HT1080 (cell line): ENCODE measurements at places on chromosomes 7 and 10. TPM values are rescaled to one million over a fixed set of nuclear protein-coding genes. Genes with fewer than 3 reads are reported as not detected.

GRCh38 chr7:158581440-158582088 is 6.1 kb downstream of the PTPRN2 start:
- no peak for DNase-seq

DNA sequence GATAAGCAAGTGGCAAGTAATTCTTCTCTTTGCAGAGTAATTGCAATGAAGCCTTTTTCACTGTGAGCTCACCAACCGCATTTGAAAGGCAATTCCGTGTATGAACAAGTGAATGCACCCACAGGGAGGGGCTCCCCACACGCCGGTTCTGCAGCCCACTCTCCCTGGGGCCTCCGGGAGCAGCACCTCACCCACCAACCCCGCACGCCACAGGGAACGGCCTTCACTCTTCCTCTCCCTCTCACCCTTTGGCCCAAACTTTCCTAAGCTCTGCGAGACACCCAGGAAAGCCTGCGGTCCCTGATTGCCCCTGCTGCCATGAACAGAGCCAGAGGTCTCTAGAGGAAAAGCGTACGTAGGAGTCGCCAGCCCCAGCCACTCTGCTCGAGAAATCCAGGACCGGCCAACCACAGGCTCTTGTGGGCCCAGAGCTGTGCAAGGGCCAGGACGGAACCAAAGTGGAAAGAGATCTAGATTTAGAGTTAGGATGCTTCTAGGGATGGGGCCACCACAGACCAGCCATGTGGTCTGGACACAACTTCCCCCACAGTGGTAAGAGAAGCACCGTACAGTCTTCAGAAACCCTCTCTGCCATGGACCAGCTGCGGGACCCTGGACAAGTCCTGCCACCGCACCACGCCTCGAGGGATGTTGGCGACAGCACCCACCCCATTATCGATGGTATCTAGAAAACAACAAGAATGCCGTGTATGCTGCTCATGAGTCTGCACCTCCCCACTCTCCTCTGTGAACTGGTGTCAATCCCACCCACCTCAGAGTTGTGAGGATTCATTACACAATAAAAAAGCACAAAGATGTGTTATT is 3.6 kb downstream of the WDR86 start:
- DNase-seq, result no peak

DNA sequence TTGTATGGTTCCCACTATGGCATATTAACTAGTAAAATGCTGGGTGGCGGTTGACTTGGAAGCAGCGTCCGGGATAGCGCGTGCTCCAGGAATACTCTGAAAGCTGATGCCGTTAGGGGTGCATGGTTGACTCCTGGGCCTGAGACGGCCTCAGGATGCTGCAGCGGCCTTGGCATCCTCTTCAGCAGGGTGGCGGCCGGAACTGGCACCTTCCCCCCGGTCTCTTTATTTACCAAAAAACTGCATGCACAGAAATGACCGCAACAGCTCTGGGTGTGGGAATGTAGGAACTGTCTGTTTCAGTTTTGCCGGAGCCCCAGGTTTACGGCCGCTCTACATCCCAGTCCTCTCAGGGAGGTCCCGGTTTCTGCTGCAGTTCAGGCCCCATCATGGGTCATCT is 28.8 kb downstream of the PFKP start:
- peak; percentile 56 for DNase-seq

DNA sequence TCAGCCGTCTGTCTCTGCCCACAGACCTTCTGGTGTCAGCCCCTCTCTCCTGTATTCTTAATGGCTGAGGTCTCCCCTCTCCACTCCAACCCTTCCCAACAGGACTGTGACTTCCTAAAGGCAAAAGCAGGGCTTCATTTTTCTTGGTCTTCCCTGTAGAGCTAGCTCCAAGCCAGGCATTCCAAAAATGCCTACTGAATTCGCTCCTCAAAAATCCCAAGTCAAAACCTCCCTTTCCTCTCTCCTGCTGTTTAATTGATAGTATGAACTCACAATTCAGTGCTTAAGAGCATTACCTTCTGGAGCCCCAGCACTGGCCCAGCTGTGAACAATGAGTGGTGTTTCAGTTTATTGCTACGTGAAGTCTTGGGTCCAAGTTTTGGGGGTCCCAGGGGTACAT is 628.4 kb downstream of the PARD3 start:
- DNase-seq, result no peak

The RET gene
- total RNA-seq, result 0.03 and 0.06 TPM in 2 replicates

The RGS10 gene
- 55.0 and 67.4 TPM in 2 replicates for total RNA-seq

DNA sequence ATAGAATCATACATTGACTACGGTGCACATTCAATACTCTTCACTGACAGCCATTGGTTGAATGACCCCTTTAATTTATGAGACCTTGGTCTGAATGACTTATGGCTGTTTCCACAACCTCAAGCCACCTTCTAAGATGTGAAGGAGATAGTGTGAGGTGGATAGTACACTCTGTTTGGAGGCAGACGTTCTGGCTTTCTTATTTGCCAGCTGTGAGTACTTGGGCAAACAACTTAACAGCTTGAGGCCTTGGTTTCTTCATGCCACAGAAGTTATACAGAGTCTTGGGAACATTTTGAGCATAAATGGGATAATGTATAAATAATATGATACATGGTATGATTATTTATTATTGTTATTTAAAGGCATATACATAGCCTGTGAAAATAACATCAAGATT is 62.0 kb downstream of the BPGM start:
- no peak for DNase-seq

- DNase-seq, result no peak
Observed at GRCh38 chr7:116240024-116240668, 29.8 kb downstream of the TES start.

DNA sequence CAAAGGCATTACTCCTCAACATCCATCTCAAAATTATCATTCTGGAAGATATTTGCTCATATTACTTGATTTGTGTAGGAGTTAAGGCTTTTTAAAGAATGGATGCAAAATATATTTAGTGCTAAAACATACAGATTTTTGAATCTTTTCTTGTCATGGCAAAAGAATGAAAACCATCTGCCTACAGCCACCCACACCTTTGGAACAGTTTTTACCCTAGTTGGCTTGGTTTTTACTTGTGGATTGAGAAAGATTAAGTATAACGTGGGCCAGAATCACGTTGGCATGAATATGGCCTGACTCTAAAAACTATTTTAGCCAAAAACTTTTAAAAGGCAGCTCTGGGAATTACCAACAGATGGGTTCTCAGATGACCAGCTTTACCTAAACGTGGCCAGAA is 128.2 kb downstream of the SPAG6 start:
- DNase-seq, result no peak

The CHST15 gene
- total RNA-seq, result 10.9 and 19.2 TPM in 2 replicates

The CPA2 gene
- not detected in 2 replicates for total RNA-seq

The MBL2 gene
- total RNA-seq, result not detected in 2 replicates

DNA sequence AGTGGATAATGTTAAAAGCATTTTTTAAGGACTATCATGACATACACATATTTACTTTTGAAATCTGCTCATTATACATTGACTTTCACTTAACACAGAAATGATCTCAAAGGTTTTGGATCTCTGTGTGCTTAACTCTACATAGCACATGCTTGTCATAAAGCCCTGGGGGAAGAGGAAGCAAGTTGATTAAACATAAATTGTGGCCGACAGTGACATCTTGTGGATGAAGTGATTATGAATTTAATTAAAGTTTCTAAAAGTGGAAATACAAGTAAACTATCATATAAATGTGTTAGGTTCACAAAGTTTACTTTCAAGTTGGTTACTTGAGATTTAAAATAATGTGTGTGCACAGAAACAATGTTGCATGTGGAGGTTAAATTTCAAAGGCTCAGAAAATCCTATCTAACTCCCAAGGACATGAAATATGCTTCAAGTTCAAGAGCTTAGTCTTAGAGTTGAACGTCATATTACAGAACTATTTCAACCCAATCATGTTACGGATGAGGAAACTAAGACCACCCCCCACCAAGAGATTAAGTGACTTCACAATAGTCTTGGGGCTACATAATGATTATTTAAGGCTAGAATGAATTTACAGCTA is 1247.8 kb downstream of the GATA3 start:
- peak; percentile 56 for DNase-seq

DNA sequence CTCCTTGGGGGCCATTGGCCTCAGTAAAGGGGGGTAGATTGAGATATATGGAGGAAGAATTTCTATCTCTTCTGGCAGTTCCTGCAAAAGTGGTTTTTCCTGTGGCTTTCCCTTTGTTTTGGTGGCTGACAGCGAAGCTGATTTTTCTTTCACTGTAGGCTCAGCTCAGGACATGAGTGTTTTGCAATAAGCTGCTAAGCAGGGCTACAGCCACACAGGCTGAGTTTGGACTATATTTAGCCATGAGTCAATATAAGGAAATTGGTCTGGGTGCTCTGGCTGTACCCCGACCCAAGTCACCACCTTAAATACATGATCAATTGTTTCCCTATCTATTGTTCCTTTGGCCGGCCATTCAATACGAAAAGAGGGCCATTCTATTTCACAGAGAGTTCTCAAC is 212.7 kb upstream of the KCND2 start:
- DNase-seq, result peak; percentile 25

The CHST3 gene
- total RNA-seq, result 20.7 and 23.6 TPM in 2 replicates

GRCh38 chr10:16518822-16519221 is 2.9 kb downstream of the C1QL3 start:
- DNase-seq, result no peak

The CUZD1 gene
- 0.47 and 0.55 TPM in 2 replicates for total RNA-seq

GRCh38 chr10:48638739-48639527 is 34.1 kb upstream of the ARHGAP22 start:
- no peak for DNase-seq

The ZNF680 gene
- total RNA-seq, result 2.7 and 4.6 TPM in 2 replicates

The VPS37D gene
- 4.7 and 6.2 TPM in 2 replicates for total RNA-seq

The FAM25A gene
- not detected in 2 replicates for total RNA-seq

GRCh38 chr10:43197834-43198681 is 59.8 kb downstream of the CSGALNACT2 start:
- peak; percentile 32 for DNase-seq

The ZNF394 gene
- 26.6 and 27.0 TPM in 2 replicates for total RNA-seq

- no peak for DNase-seq
Observed at GRCh38 chr10:63252095-63252762, 119.1 kb downstream of the NRBF2 start.

The SPDYE2 gene
- not detected in 2 replicates for total RNA-seq

The NAT16 gene
- total RNA-seq, result not detected in 2 replicates

GRCh38 chr10:17026686-17027485 is 102.7 kb downstream of the CUBN start:
- peak; percentile 66 for DNase-seq

The THSD7A gene
- total RNA-seq, result not detected in 2 replicates

The TUBGCP2 gene
- 119 and 127 TPM in 2 replicates for total RNA-seq

The ZNF248 gene
- total RNA-seq, result 2.1 and 5.5 TPM in 2 replicates

- DNase-seq, result no peak
Observed at GRCh38 chr10:94430701-94431100, 28.4 kb downstream of the TBC1D12 start.

DNA sequence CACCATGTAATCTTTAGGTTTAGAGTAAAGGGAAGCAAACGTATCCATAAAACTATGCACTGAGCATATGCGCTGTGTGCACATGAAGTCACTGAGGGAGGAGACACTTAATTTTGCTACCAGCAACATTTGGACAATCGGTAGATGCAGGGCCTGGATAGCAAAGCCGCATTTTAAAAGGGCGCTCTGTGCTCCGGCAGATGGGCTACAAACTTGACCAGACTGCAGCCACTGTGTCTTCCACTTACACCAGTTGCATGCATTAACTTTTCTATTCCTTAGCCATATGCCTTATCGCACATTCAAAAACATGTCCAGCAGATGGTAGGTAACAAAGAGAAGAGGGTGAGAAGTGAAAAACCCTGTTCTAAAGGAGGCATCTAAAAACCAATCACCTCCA is 18.3 kb downstream of the FAM171A1 start:
- no peak for DNase-seq

- DNase-seq, result no peak
Observed at GRCh38 chr7:112467867-112468266, 12.9 kb upstream of the LSMEM1 start.

DNA sequence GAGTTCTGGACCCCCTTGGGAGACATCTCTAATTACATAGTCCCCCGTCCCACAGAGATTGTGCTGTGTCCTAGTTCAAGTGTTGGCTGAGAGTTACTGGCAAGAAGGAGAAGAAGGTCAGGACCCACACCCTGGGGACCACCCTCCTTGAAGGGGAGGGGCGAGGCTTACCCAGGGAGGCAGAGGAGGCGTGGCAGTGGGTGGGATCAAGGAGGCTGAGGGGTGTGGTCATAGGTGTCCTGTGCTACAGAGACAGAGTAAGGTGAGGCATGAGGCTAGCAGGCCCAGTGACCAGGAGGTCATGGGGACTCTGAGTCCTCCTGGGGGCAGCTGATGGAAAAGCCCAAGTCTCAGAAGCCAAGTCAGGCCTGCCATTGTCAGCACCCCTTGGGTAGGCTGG is 29.4 kb upstream of the ADCYAP1R1 start:
- DNase-seq, result no peak

DNA sequence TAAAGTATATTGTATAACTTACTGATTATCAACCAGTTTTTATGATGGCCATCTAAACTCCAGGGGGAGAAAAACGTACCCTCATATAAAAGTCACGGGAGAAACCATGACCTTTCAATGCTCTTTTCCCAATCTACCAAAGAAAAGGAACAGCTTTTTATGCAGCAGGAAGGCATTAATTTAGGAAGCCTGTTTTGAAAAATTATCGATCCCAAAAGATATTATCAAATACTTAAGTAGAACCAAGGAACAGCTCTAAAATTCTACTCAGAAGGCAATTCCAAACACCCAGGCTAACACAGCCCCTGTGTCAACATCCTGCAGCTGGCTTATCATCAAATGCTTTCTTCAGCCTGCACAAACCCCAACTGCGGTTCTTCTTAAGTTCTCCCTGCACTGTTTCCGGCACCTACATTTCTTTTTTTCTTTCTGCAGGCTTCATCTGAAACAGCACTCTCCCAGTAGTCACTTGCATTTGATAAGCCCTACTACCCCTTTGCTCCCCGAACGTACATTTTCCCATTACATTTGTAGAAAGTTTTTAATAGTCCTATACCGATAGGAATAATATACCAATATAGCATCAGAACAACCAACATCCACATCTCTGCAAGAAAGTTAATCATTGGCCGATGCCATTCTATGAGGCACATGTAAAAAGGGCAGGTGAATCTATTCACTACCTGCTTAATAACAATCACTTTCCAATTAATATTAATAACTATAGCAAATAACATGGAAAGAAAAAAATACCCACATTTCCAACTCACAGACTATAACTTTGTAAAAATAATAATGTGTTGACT is 47.9 kb downstream of the PIP4K2A start:
- peak; percentile 20 for DNase-seq

DNA sequence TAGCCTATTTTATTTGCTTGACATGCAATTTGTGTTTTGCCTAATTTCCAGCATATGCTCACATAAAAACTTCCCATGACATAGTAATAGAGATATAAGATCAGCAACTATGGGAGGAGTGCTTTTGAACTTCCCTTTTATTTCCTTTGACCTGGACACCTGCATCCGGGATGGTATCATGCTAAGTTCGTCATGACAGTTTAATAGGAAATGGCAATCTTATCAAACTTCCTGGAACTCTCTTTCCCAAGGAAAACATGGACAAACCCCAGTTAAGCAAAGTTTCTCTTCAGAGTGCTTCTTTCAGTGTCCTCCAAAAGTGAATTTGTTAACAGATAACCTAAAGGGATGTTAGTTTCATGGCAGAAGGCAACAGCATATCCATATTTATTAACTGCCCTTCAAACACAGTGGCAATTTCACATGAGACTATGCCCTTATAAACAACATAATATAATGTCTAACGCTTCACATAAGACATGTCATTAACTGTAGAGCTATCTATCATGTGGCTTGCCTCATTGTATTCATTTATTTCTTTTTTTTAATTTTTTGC is 474.7 kb upstream of the SEMA3A start:
- DNase-seq, result no peak

- no peak for DNase-seq
Observed at GRCh38 chr7:135929722-135930141, 47.4 kb downstream of the MTPN start.

The AGFG2 gene
- total RNA-seq, result 13.5 and 19.9 TPM in 2 replicates

GRCh38 chr10:80159166-80159873 is 26.8 kb downstream of the PLAC9 start:
- DNase-seq, result no peak
